Hematopoietic multipotent progenitor cell treated with erythropoietin and hydrocortisone succinate and interleukin-3 and kit ligand, for 8 days (in vitro differentiated cells): ENCODE measurements at places on chromosomes 2 and 18.

- no peak for DNase-seq
Observed at GRCh38 chr18:27843783-27844777, 332.9 kb downstream of the CDH2 start.

DNA sequence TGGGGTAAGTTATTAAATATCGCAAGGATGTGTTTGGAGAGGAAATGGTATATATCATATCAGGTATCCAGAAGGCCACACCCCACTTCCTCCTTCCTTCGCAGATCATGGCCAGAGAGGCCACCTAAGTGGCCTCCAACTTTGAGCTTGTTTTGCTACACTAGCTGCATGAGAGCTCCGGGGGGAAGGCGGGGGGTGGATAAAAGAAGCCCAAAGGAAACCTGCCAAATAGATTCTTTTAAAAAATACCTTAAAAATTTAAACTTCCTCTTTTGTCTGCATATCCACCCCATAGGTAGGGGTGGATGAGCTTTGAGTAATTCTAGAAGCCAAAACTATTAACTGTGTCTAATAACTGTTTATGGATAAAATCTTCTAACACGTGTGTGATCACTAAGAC is 5.7 kb upstream of the TTR start:
- DNase-seq: no peak

DNA sequence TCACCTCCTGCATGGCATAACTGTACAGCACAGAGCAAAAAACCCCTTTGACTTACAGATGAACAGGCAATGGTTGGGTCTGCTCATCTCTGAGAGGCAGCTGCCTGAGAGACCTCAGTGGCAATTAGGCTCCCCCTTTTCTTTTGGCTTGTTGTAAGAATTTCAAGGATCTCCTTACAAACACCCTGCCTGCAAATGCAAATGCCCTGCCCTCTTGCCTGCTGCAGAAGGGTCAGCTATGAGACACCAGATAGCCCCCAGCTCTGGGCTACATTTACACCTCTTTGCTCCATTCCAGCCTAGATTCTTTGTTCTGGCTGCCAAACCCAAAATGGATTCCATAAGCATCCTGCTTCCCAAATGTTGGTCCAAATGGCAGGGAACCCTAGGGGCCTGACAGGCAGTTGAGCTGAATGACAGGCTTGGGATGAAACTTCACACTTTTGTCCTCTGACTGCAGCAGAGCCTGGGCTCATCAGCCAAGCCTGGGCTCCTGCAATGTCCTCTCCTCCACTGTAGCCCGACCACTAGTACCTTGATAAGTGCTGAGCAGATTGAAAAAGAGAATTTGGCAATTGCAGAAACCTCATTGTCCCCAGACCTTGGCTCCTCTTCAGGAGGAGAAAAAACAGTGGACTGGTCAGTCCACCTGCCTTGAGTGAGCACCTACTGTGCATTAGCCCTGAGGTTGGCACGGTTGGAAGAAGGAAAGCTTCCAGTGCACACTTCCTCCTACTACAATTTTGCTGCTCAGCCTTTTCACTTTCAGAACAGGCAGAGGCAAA is 678.3 kb downstream of the BCL11A start:
- DNase-seq: no peak

DNA sequence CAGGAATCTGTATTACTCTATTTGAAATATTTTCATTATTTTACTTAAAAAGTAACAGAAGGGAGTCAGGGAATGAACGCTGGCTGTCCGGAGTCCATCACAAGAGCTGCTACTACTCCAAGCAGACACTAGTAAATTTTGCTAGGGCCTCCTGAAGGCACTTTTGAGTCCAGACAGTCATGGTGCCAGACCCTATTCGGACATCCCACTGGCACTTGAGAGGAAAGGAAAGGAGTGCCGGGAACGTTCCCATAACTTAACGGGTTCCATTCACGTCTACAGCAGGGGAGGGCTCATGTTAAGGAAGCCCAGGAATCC is 563 bp upstream of the GMCL1 start:
- DNase-seq: no peak

- no peak for DNase-seq
Observed at GRCh38 chr18:78721981-78722380, 257.6 kb upstream of the SALL3 start.

- no peak for DNase-seq
Observed at GRCh38 chr2:128488434-128488833, 169.8 kb upstream of the HS6ST1 start.

GRCh38 chr2:80073134-80073561 is 231.4 kb downstream of the LRRTM1 start:
- DNase-seq: peak; percentile 64

- no peak for DNase-seq
Observed at GRCh38 chr2:64114912-64115277, 29.3 kb downstream of the PELI1 start.

DNA sequence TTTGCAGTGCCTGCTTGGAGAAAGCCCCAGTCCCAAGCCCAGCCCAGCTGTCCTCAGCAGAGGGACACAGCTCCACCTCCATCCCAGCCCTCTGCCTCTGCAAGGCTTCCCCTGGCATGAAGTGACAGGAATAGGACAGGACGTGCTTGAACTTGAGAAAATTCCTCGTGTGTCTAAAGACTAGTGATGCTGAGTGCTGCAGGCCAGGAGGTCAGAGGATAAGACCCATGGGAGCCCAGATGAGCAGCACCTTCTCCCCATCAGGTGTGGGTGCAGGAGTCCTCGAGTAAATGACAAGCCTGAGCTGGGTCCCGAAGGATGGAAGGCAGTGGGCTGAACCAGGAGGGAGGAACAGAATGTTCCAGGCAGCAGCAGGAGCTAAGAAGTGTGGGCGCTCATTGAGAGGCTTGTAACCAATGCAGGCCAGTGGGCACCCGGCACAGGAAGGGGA is 67.8 kb upstream of the UXS1 start:
- DNase-seq: no peak

GRCh38 chr2:69271831-69272257 is 115.2 kb downstream of the GFPT1 start:
- DNase-seq: no peak

DNA sequence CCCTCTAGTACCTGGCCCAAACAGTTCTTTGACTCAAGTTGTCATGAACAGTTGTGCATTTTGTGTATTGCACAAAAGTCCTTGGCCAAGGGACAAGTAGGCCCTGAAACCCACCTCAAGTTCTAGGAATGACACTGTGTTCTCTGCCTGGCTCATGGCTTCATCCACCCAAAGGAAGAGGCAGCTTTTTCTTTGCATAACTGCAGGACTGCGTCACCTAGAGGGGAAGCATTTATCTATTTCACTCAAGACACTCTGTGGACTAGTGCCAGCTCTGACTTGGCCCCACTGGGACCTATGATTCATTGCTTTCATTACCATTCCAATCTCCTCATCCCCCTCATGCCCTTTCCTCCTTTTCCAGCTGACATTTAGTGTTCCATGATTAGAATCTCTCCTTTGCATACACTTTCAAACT is 119.3 kb upstream of the SIX2 start:
- no peak for DNase-seq

DNA sequence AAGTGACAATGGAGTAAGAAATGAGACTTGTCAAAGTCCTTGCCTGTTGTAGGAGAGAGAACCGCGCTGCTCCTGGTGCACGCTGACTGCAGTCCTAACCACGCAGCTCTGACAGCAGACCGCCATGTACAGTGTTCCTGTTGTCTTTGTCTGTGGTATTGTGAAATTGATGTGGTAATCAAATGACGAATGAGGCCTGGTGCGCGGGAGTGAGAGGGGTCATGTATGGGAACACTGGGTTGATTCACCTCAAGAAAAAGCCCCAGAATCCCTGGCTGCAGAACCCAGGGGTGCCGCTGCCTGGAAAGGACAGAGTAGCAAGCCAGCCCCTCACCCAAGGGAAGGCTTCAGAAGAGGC is 64.0 kb downstream of the INPP4A start:
- no peak for DNase-seq

- DNase-seq: no peak
Observed at GRCh38 chr18:79604205-79604912, 75.2 kb upstream of the CTDP1 start.

DNA sequence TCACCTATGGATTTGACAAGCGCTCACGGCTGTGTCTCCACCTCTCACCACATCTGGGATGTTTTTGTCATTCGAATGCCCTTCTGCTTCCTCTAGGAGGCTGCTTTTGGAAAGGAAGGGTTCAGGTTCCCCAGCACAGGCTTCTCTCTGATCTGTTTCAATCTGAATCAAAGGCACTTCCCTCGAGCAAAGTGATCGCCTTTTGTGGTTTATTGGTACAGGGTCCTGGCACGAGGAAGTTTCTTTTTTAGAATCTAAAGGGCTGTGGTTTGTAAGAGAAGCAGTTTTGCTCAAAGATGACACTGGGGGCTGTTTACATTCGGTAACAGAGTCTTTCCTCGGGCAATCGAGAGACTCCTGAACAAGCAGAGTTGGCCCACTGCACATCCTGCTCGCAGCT is 145.0 kb downstream of the DAW1 start:
- DNase-seq: no peak

GRCh38 chr2:168155046-168155445 is 92.3 kb downstream of the STK39 start:
- DNase-seq: no peak

GRCh38 chr2:215605214-215605613 is 169.3 kb upstream of the FN1 start:
- DNase-seq: no peak

DNA sequence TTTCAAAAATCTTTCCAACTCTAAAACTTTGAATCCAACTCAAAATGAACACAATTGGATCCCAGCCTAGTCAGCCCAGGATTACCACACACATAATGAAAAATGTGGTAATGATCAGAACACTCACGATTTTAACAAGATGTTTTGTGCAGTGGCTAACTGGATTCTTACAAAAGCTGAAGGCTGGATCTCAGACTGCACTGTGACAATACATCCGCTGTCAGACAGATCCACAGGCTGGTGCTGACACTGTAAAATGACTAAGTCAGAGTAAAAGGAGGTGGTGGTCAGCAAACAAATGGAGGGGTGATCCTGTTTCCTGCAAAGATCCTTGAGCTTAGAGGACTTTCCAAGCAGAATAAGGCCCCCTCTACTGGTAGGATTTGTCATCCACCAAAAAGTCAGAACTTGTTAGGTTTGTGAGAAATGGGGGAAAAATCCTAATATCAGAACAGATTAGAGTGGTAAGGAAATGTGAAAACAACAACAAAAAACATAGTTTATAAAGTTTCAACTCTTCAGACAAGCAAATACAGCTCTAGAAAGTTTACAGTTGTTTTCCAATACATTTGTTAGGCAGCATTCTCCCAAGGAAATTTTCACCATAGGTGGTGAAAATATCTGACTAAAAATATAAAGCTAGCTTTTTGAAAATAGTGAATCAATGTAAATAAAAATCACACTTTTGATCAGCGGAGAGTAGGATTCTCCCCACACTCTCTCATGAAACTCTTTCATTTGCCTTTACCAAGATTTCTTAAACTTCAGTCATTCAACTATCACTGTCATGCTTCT is 211.9 kb downstream of the AGPS start:
- peak; percentile 58 for DNase-seq

DNA sequence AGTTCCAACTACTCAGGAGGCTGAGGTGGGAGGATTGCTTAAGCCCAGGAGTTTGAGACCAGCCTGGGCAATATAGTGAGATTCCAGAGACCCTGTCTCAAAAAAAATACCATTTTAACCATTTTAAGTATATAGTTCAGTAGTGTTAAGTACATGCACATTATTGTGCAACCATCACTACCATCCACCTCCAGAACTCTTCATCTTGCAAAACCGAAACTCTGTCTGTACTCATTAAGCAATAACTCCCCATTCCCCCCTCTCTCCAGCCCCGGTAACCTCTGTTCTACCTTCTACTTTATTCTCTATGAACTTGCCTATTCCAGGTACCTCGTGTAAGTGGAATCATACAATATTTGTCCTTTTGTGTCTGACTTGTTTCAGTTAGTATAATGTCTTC is 86.4 kb downstream of the GFPT1 start:
- no peak for DNase-seq

DNA sequence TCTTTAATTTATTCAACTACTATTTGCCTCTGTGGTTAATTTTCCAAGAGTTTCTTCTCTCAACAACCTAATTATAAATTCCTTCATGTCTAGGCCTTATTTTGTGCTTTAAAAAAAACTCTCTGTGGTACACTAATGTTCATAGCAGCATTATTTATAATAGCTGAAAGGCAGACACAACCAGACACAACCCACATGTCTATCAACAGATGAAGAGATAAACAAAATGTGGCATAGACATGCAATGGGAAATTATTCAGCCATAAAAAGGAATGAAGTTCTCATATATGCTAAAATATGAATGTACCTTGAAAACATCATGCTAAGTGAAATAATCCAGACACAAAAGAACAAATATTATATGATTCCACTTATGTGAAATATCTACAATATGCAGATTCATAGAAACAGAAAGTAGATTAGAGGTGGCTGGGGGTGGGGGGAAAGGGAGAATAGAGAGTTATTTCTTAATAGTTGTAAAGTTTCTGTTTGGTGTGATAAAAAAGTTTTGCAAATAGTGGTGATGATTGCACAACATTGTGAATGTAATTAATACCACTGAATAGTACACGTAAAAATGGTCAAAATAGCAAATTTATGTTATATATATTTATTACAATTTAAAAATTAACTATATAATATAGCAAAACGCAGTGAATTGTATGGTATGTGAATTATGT is 28.1 kb upstream of the RASGRP3 start:
- no peak for DNase-seq

DNA sequence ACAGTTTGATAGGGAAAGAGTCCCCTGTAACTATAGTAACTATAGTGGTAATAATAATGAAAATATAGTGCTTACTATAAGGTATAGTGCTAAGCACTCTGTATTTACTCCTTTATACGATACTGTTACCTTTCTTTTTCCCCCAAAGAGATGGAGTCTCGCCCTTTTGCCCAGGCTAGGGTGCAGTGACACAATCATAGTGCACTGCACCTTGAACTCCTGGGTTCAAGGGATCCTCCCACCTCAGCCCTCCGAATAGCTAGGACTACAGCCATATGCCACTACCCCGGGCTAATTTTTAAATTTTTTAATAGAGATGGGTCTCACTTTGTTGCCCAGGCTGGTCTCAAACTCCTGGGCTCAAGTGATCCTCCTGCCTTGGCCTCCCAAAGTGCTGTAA is 34.6 kb downstream of the EML4 start:
- no peak for DNase-seq

- no peak for DNase-seq
Observed at GRCh38 chr18:54279477-54280219, 10.3 kb downstream of the POLI start.

GRCh38 chr18:59884351-59884750 is 15.4 kb upstream of the PMAIP1 start:
- DNase-seq: no peak

GRCh38 chr18:23722646-23723045 is 33.4 kb downstream of the LAMA3 start:
- no peak for DNase-seq
